GM12891 (cell line): ENCODE measurements at places on chromosomes 6 and 20.
A peak's percentile ranks its signal among the peaks of the same experiment; 100 is the strongest.

- DNase-seq: no peak
Observed at GRCh38 chr6:86949771-86950170, 12.4 kb downstream of the HTR1E start.

DNA sequence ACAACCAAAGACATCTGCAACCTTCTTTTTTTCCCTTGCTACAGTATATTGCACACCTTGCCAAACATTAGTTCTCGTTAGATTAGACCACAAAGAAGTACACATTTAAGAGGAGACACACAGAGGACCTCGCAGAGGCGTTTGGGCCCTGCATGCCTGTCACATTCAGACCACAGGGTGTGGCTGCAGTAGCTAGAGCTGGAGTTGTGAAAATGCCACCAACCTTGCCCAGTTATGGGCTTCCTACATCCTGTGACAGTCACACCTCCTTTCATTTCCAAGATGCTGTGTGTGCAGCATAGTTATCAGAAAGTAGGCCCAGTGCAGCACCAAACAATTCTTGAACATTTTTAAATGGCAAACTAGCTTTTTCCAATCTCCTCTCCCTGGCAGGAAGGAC is 2.4 kb downstream of the SYNE1 start:
- no peak for DNase-seq

GRCh38 chr6:142827369-142827768 is 117.6 kb downstream of the HIVEP2 start:
- DNase-seq: no peak

GRCh38 chr6:51139950-51140385 is 321.3 kb downstream of the TFAP2B start:
- DNase-seq: no peak

DNA sequence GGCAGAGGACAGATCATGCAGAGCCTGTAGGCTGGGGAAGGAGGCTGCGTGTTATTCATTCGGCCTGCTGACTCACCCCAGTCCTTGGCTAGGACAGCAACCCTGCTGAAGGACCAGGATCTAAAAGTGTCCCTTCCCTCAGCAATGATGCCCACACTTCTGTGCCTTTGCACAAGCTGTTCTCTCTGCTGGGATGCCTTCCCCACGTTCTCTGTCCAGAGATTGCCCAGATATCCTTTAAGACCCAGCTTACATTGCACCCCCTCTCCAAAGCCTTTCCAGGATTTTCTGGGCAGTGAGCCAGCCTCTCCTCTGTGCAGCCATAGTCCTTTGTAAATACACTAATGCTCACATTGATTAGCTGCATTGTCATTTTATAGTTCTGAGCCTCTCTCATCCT is 99.3 kb upstream of the CHD6 start:
- DNase-seq: no peak

DNA sequence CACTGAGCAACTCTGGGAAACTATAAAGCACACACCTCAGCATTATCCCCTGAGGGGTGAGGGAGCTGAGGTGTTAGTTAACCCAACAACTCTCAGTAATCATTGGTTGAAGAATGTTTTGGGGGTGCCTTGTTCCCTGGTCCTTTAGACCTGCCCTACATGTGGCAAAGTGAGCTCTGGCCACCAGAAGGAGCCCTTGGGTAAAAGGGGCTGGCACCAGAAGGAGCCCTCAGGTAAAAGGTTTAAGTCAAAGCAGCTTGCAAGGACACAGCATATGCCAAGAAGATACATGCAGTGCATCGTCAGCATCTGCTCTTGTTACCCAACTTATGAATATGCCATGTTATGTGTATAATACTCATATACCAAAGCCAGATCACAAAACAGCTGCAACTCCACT is 1081.7 kb downstream of the KIF16B start:
- DNase-seq: no peak

GRCh38 chr6:104887350-104887749 is 27.6 kb upstream of the HACE1 start:
- DNase-seq: no peak

- DNase-seq: no peak
Observed at GRCh38 chr6:150575836-150576235, 23.8 kb upstream of the PLEKHG1 start.

GRCh38 chr6:43981363-43981990 is 145.8 kb downstream of the MRPL14 start:
- no peak for DNase-seq

- DNase-seq: no peak
Observed at GRCh38 chr6:33375143-33375671, 16.4 kb upstream of the KIFC1 start.

- peak; percentile 68 for DNase-seq
Observed at GRCh38 chr20:57473246-57474048, 51.5 kb downstream of the CTCFL start.

DNA sequence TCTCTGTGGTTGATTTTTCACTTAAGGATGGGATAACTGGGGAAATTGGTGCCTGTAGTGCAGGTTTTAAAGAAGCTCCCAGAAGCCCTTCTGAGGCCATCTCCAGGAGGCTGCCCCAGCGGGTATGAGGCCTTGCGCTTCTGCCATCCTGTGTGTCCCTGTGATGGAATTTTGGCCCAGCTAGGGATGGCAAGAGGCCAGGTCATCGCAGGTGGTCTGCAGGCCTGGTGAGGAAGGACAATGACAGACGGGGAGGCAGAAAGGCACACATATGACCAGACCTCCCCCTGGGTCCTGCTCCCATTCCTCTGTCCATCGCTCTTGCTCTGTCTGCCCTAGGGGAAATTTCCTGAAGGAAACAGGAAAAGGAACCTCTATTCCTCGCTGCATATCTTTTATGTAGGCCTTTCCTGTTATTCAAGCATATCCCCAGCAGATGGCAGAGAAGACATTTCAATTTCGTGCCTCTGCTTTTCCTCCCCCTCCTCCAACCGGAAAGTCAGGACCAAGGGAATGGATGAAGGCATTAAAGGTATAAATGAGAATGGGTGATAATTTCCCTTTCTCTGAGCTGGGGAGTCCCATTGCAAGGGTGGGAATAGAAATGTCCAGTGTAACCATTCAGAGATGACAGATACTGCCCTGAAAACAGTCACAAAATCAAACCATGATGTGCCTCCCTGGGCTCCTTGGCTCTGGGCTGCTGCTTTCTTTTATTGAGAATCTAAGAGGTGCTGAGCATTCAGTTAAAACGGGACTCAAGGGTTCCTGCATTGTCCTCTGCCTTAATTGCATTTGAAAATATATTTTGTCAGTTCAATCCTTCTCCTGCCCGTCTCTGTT is 17.6 kb upstream of the HLA-F start:
- DNase-seq: no peak

DNA sequence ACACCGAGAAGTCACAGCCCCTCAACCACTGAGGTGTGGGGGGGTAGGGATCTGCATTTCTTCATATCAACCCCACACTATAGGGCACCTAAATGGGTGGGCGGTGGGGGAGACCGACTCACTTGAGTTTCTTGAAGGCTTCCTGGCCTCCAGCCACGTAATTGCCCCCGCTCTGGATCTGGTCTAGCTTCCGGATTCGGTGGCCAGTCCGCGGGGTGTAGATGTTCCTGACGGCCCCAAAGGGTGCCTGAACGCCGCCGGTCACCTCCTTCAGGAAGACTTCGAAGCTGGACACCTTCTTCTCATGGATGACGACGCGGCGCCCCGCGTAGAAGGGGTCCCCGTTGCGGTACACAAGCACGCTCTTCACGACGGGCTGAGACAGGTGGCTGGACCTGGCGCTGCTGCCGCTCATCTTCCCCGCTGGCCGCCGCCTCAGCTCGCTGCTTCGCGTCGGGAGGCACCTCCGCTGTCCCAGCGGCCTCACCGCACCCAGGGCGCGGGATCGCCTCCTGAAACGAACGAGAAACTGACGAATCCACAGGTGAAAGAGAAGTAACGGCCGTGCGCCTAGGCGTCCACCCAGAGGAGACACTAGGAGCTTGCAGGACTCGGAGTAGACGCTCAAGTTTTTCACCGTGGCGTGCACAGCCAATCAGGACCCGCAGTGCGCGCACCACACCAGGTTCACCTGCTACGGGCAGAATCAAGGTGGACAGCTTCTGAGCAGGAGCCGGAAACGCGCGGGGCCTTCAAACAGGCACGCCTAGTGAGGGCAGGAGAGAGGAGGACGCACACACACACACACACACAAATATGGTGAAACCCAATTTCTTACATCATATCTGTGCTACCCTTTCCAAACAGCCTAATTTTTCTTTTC is at the start of gene DCDC2:
DCDC2 (minus strand) TSS at position 724 of the 883 bp plus-strand sequence; CDS start at position 415, 309 bp downstream.
- no peak for DNase-seq

GRCh38 chr6:68651011-68651985 is 16.2 kb downstream of the ADGRB3 start:
- DNase-seq: no peak

DNA sequence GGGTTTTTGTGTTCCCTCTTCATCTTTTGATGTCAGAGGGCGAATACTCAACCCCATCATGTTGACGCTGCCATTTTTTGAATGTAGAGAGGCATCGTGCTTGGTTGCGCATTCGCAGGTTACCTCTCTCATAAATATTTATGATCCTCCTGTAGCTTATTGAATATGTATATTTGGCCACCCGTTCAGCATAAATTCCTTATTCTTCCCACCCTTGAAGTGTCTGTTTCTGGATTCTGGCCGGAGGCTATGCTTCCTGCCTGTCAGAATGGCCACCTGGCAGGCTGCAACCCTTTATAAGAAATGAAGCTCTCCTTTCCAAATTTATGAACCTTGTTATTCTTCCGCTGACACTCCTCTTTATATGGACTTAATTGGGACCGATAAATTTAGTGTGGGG is 40.9 kb downstream of the FAM50B start:
- no peak for DNase-seq

DNA sequence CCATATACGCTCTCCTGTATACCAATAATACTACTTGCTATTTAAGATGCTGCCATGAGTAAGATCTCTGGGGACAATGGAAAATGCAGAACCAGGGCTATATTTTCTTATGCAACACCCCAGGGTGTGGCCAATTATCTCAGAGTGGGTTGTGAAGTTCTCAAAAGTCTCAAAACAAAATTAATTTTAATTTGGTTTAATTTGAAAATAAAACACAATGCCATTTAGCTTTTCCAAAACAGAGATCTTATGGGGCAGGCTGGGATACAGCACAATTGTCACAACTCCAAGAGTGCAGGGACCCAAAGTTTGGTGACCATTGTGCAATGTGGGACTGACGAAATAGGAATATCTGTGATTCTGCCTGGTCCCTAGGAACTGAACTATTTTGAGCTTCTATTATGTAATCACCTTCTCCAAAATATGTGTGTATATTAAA is 43.1 kb downstream of the MBOAT1 start:
- DNase-seq: no peak
